Putamen (tissue), 1 donor: ENCODE measurements at places on chromosomes 3 and 15.

- DNase-seq = no peak
These were observed 139.5 kb upstream of the HACD2 start for GRCh38 chr3:123724306-123724705.

DNA sequence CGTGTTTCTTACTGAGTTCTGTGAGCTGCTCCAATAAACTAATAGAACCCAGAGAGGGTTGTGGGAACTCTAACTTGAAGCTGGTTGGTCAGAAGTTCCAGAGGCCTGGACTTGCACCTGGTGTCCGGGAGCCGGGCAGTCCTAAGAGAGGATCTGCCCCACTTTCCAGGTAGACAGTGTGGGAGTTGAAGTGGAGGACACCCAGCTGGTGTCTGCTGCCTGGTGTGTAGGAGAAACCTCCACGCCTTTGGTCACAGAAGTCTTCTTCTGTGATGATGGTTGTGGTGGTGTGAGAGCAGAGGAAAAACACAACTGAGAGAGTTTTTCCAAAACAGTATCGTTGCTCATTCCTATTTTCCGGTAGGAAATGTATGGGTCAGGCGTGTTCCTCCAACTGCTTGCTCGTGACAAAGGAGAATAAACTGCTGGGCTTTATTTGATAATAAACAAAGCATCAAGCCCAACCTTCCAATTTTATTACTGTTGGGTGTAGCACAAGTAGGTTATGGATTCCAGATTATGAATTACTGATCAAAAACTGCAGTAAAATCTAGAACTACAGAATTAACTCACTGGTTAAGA is 137.0 kb downstream of the KLF13 start:
- no peak for DNase-seq

- DNase-seq = no peak
These were observed 101.4 kb downstream of the TFG start for GRCh38 chr3:100810671-100811070.

DNA sequence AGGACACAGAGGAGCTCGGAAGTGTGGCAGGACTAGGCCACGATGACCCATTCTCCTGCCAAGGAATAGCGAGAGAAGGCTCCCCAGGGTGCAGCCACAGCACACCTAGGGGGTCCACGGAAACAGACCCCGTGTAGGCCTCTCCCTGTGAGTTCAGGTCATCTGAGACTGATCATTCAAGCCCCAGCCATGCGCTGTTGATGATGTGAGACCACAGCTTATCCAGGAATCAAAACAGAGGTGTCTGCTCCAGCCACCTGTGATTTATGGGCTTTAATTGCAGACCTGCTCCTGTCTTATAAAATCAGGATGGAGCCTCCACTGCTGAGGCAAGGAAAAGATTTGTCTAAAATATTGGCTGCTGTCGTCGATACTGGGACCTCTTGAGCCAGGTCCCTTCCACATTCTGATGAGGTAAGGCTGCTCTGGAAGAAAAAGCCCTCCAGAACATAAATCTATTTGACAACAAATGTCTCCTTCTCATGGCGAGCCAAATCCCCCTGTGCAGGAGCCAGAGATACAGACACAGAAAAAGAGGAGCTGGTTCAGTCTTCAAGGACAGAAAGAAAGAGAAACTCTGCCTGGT is 186.7 kb downstream of the TJP1 start:
- DNase-seq = no peak

DNA sequence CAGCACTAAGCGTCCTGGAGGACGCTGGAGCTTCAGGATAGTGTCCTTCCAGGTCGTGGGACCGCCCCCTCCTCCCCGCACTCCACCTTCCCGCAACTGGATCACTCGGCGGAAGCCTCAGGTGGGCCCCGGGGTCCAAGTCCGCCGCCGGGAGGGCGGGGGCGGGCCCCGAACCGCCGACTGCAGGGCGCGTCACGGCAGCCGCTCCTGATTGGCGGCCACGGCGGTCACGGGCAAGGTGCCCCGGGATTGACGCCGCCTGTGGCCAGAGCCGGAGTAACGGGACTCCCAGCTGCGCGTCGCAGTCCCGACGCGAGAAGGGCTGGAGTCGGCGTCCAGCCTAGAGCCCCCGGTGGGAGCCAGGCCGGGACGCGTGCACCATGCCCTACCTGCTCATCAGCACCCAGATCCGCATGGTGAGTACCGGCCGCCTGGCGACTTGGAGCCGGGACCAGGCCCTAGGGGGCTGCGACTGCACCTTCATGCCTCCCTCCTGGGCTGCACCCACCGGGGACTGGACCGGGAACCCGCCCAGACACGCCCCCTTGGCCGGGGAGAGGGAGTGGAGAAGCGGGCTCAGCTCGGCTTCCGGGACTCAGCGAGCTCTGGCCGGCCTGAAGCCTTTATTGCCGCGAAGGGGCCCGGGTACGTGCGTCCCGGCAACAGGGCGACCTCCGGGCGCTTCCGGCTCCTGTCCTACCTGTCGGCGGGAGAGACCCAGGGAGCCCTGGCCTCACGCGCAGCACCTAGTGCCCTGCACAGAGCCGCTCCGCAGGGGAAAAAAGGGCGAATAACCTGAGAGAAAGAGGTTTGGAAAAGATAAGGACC is at the start of gene GCHFR:
Gene GCHFR, plus strand, starts transcription at position 268 of the 828 bp plus-strand sequence. Its CDS starts 113 bp downstream, at position 381.
- peak; percentile 23 for DNase-seq

GRCh38 chr3:178778589-178778988 is 242.4 kb downstream of the KCNMB2 start:
- no peak for DNase-seq

- DNase-seq = no peak
These were observed 6.8 kb downstream of the ARPIN start for GRCh38 chr15:89905846-89906378.

- no peak for DNase-seq
These were observed 219.4 kb downstream of the CDIN1 start for GRCh38 chr15:36798794-36799193.

- DNase-seq = no peak
These were observed 138.9 kb downstream of the GREM1 start for GRCh38 chr15:32856753-32857152.

GRCh38 chr3:110381992-110382391 is 689.6 kb upstream of the NECTIN3 start:
- no peak for DNase-seq

- DNase-seq = no peak
These were observed 78.7 kb downstream of the KLF13 start for GRCh38 chr15:31405200-31405920.

GRCh38 chr15:49189631-49190030 is 19.6 kb downstream of the GALK2 start:
- no peak for DNase-seq

DNA sequence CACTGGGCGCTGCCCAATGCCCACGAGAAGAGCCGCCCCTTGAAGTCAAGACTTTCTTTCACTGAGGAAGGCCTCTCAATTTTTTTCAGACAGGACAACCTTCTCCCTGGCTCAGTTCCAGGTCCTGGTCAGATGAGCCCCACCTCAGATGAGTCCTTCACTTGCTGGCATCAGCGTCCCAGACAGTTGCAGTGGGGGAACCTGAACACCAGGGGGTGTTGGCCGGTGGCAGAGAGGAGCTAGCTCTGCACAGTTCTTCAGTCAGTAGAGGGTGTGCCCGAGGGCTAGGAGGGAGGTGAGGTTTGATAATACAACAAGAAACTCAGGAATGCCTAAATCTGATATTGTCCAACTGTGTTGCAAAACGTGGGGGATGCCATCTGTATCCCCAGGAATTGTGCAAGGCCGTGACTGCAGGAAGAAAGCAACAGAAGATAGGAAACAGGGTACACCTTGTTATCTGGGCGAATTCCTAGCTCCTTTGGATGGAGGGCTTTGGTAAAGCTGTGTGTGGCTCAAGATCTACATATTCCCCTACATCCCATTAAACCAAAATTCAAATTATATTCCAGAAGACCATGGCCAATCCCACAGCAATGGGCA is 34.3 kb downstream of the CCR3 start:
- DNase-seq = no peak

DNA sequence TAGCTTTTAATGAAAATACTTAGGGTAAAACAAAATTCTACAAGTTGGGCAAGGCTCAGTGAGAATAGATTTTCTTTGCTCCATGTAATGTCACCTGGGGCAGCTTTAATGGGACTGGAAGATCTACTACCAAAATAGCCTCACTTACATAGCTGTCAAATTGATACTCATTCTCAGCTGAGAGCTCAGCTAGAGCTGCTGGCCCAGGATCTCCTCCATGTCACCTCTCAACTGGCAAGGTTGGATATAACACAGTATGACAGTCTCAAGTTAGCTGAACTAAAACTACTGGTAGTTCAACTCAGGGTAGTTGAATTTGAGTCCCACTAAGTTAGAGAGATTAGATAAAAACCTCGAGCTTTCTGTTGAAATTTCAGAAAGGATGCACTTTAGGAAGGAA is 218.5 kb upstream of the PLSCR5 start:
- no peak for DNase-seq

DNA sequence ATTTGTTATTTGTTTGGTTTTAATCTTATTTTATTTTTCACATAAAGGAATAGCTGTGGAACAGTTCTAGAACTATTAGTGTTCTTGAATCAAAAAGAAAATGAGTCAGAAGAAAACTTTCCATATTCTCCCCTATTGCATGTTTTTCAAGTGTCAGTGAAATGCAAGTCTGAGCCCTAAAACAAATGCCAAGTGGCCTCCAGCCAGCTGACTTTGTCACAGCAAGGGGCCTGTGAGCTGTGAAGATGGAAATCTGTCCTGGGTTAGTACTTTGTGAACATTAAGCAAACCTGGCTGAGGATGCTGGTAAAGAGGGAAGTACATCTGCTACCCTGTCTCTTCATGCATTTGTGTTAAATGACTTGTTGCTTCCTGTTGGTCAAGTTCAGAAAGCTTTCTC is 14.2 kb downstream of the LRRC49 start:
- DNase-seq = no peak

DNA sequence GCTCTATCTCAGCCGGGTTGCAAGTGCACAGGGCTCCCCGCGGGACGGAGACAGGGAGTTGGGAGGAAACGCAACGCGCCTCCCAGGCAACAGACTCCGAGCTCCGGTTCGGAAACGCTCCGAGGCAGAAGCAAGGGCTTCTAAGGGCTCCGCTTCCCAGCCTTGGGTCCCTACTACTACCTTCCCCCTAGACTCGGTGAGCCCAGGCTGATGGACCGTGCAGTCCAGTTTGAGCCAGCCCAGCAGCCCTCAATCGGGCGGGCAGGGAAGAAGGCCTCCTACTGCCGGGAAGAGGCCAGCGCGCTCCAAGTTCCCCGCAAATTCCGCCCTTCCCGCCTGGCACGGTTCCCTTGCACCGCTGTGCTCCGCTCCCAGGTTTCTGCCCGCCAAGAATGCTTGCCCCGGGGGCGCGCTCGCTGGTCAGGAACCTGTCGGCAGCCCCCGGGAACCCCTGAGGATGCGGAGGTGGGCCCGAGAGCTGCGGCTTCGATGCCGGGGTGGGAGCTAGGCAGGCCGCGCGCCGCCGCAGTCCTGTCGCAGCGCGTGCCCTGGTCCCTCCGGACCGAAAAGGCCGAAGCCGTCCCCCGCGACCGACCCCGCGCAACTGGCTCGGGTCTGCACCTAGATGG is 728 bp downstream of the TRANK1 start:
- DNase-seq = peak; percentile 42

DNA sequence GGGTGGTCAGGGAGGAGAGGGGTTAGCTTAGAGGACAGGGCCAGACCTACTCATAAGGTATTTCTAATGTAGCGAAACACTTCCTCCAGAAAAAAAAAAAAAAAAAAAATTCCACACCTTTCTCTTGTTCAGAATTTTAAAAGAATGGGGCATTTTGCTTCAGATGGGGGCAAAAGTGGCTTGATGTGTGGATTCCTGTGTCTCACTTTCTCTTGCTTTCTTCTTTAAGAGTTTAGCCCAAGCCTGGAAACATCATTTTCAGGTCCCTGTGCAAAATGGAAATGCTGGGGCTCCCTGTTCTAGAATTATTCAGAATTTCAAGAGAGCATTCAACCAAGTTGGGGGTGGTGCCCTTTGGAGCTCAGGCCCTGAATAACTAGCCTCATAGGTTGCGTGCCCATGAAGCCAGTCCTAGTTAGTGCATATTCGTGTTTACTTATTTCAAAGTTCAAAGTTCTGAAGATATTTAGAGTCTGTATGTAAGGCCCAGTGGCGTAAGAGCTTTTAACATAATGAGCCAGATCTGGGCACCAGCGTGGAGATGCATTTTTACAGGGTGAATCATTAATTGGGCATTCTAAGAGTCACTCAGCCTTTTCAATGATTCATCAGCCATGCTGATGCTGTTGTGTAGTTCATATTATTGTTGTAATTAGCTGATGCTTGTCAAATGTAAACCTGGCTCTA is 104.5 kb downstream of the RPLP1 start:
- DNase-seq = no peak

DNA sequence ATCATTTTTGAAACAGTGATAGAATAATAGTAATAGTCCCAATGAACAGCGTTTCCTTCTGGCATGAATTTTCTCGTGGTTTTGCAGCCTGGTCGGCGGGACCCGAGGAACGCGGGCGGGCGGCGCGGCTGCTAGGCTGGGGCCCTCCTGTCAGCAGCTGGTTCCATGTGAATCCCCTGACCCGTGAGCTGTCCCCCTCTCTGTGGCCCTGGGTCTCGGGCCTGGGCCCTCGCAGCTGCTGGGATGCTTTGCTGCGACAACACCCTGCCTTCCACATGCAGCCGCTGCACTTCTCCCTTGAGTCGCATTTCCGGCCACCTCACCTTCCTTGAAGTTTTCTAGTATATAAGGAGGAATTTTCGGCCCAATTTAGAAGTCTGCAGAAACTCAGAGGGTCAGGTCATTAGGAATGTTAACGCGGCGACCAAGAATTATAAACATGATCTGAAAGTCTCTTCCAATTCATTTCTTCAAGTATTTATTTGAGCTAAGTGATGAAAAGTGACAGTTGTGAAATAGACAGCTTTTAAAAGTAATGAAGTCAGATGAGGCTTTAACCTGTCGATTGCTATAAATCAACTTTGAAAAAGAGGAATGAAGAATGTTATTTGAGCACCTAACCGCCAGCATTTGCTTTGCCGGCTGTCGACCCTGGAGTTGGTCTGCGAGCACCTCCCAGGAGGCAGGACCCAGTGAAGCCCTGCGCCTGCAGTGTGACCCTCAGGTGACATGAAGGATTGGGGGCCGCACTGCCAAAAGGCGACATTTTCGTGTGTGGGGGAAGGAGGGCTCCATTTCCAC is 27.7 kb downstream of the NR2F2 start:
- DNase-seq = no peak

GRCh38 chr3:11116336-11117059 is 37.8 kb upstream of the HRH1 start:
- DNase-seq = no peak

- no peak for DNase-seq
These were observed 60.9 kb upstream of the ITGA11 start for GRCh38 chr15:68492855-68493254.

GRCh38 chr3:13375464-13375863 is 44.7 kb downstream of the NUP210 start:
- no peak for DNase-seq

GRCh38 chr15:97976129-97976528 is 15.6 kb downstream of the ARRDC4 start:
- DNase-seq = no peak

- DNase-seq = no peak
These were observed 284.2 kb upstream of the TPM1 start for GRCh38 chr15:62758126-62758951.

DNA sequence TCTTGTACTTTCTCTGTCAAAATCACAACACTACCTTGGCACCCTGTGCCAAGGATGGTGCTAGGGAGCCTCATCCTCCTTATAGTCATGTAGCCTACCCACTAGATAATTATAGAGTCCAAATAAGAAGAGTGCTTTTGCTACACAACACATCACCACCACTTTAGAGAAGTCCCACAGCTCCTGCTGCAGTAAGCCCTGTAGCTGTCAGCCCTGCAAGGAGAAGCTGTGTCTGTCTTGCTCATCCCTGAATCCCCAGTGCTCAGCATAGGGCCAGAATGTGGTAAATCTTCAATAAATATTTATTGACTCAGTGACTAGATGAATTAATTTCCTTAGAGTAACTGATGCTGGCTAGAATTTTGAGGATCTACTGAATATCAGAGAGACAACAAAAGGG is 190.8 kb downstream of the ZNF621 start:
- no peak for DNase-seq
